ENCODE measurements at places on chromosomes 2 and 18. TPM values are rescaled to one million over a fixed set of nuclear protein-coding genes. Genes with fewer than 3 reads are reported as not detected.
A peak's percentile ranks its signal among the peaks of the same experiment; 100 is the strongest.

The PDE11A gene
- total RNA-seq, result 1.0 TPM

The KIAA2012 gene
- not detected for total RNA-seq

The HAAO gene
- 2.1 TPM for total RNA-seq

The MAPK4 gene
- total RNA-seq, result 24.9 TPM

The TEX44 gene
- total RNA-seq, result not detected

The ASB18 gene
- 19.3 TPM for total RNA-seq

The CYP27A1 gene
- total RNA-seq, result 7.4 TPM

DNA sequence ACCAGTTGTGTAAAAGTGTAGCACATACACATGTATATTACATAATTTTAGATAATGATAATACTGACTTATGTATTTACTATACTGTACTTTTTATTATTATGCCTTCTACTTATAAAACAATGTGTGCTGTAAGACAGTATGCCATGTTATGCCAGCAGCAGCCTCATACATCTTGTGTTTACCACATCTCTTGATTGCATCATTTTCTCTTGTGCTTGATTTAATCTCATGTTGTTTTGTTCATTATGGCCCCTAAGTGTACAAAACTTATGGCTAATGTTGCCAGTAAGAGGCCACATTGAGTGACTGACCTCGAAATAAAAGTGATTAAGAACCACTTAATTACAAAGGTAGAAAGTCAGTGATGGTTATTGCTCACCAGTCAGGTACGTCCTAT, 128.0 kb upstream of the SP5 start:
- no peak for DNase-seq

DNA sequence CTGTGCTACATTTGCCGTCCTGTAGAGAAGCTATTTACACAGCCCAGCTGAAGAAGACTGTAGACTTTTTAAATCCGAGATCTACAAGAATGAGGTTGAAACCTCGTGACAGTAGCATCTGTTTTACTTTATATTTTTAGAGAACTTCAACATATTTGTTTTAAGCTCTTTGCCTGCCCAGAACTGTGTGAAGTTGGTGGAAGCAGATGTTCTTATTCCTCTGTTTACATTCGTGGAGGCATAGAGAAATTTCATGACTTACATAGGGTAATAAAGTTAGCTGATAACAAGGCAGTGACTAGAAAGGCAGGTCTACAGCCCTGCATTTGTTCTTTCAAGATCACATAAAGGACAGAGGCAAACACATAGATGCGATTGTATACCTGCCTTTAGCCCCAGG, 47.0 kb upstream of the MAP3K20 start:
- DNase-seq, result no peak

- DNase-seq, result no peak
Observed at GRCh38 chr2:238299803-238300202, 11.4 kb upstream of the PER2 start.

DNA sequence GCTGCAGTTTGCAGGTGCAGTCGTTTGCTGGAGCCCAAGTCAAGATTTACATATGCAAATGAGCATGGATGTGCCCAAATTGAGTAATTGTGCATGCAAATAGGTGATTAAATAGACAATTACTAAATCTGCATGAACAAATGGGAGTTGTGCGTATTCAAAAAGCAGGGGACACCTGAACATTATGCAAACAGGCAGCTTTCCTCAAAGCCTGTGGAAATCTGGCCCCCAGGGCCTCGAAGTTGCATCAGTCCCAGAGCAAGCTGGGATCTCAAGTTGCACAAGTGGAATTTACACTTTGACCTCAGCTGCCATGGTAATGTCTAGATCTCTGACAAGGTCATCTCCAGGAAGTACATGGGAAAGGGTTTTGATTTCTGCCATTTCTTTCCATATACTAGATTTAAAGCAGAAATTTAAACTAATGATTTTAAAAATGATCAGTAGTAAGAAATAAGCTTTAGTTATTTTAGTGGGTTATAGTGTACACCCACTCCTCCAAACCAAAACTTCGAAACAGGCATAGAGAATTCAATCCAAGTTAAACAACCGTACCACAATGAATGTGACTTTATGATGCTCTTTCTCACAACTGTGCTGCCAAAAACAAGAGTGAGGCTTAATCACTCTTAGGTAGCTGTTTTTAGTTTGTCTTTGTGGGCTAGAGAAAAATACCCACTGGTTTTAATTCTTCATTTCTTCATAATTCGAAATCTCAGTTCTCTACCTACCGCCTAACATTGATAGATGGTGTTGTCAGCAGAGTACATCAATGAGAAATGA, 110.7 kb downstream of the RND3 start:
- DNase-seq, result no peak

GRCh38 chr2:192500550-192501200, 305.9 kb upstream of the TMEFF2 start:
- no peak for DNase-seq

DNA sequence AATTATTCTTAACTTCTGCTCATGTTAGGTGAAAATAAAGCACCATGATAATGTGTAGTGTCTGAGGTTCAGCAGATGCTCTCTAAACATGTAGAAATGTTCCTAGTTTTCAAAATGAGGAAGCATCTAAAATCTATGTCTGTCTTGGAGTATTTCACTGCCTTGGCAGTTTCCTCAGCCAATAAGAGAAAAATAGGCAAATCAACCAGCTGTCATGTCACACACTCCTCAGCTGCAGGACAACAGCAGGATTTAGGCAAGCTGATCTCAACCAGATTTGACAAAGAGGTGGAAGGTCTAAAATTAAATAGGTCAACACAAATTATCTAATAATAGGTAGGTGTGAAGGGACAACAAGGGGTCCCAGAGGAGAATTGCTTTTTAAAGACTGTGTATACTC, 164.1 kb upstream of the BOD1L2 start:
- no peak for DNase-seq

- no peak for DNase-seq
Observed at GRCh38 chr18:79348066-79348465, 47.7 kb upstream of the NFATC1 start.

DNA sequence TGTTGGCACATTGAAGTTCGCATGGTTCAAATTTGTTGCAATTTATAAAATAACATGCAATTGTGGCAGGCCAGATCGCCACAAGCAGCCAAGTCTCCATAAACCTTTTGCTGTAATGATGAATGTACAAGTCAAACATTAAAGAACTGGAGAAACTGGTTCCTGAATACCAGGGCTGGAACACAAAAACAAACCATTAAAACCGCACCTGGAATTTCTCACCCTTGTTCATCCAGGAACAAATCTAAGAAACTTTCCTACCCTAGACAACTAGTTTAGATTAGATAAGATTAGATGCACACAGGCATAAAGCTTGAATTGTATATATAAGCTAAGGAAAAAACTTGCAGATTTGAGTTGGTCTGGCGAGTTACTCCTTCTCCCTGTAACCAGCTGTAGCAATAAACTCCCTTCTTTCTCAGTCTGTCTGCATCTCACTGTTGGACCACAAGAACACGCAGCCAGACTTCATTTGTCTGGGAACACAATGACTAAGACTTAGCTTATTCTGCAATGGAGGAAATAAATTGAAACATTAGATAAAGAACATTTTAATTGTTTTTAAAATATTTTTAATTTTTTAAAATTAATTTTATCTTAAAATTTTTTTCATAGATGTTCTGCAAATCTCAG, 1835.5 kb upstream of the LRRTM1 start:
- no peak for DNase-seq

GRCh38 chr18:3498698-3499471, 48.9 kb downstream of the TGIF1 start:
- DNase-seq, result peak; percentile 36

DNA sequence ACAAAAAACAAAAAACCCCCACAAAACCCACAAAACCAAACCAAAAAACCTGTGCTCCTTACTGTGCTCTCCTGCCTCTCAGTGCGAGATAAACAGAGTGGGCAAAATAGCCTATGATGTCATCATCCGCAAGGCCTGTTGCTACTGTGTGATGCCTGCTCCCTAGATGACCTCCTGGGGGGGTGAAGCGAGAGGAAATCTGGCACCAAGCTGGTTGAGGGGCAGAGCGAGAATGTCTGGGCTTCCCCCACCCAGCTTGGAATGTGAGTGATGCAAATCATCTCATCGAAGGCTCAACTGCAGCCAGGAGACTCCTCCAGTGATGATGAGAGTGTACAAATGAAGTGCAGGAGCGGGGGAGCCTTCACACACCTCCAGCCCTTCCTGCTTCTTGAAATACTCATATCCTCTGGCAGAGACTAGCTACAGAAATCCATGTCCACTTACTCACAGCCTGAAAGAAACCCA, 57.7 kb upstream of the MAP4K3 start:
- peak; percentile 47 for DNase-seq

All from heart left ventricle (tissue), 16 donors.